GM23248 (cell line): ENCODE measurements at places on chromosomes 2 and 18.

- DNase-seq = no peak
Measured at GRCh38 chr2:18704276-18704675, 114.9 kb upstream of the NT5C1B start.

DNA sequence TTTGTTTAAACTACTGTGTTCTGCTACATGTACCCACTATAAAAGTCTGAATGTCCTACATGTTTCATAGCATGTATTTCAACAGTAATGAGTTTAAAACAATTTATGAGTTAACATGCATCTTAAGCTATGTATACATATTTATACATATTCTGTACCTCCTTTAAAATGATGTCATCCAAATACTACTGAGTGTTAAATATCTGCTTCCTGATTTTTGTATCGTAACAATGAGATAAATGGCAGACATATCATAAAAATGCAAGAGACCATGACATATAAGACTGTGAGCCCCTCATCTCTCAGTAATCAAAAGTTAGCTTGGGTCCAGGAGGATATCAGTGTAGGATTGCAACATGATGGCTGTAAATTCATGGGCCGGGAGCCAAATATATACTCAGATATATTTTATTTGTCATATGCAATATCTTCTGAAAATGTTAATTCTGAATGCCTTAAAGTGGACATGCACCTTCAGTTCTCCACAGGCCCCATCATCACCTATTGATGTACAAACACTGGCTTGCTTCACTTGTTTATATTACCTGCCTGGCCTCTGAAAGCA lies 3.6 kb downstream of the COL5A2 start:
- DNase-seq = peak; percentile 44

- no peak for DNase-seq
Measured at GRCh38 chr2:42073739-42074503, 26.1 kb downstream of the PKDCC start.

DNA sequence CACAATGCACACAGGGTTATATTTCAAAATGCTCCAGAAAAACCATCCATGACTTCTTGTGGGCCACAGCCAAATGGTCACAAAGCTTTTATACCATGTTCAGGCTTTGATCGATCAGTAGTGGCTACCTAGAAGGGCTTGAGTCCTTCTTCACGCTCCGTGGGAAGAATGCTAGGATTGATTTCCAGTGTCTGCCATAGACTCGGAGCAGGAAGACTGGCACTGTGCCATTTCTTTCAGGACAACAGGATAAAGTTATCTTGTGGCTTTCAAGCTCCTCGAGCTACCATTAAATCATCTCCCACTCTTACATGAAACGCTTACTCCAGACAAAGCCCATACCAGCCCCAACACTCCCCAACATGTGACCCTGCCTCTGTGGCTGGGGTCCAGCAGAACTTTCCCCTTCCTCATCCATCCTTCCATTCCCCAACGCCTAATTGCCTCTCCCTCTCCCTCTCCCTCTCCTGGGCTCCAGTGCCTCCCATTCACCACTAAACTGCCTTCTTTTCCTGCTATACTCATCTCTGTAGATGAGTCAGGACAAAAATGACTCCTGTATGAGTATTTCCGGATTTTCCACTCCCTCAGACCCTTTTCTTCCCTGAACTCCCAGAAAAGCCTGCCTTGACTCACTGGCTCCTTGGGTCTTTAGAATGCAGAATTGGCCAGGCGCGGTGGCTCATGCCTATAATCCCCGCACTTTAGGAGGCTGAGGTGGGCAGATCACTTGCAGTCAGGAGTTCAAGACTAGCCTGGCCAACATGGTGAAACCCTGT lies 40.9 kb downstream of the ADD2 start:
- DNase-seq = peak; percentile 88

GRCh38 chr2:240569998-240570530 lies 1.8 kb downstream of the RNPEPL1 start:
- no peak for DNase-seq

DNA sequence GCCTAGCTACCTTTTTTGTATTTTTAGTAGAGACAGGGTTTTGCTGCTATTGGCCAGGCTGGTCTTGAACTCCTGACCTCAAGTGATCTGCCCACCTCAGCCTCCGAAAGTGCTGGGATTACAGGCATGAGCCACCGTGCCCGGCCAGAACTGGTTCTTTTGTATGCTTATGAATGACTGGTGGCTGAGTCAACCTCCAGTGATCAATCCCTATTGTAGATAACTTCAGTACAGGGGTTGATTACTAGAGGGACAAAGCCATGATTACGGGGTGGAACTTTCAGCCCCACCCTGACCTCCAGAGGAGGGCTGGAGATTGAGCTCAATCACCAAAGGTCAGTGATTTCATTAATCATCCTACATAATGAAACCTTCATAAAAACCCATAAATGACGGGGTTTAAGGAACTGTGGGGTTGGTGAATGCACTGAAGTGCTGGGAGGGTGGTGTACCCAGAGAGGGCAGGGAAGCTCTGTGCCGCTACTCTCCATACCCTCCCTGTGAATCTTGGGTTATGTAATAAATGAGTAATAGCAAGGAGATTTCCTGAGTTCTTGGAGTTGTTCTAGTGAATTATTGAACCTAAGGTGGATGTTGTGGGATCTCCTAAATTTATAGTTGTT lies 281.8 kb upstream of the CXCR4 start:
- DNase-seq = no peak

DNA sequence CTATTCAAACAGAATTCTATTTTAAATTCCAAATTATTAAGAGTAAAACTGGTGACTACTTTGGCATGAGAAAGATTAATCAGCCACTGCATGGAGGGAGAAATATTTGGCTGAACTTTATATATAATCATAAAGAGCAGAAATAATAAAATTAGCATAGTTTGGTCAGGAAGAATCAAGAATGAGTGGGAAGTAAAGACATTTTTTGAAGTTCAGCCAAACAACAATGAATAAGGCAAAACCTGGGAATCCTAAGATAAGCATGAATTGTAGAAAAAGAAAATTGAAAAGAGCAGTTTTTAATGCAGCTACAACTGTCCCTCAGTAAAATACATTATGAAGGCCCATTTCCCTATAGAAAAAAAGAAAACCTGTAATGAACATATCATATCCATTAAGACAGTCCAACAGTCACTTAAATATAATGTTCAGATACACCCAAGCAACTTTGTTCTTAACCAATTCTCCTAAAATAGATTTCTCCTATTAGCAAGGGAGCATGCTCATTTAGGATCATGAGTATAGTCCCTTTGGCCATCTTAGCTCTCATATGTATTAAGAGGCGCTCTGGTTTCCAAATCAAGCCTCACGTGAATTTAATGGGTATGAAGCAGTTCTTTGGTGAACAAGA lies 6.5 kb downstream of the TMEM17 start:
- DNase-seq = peak; percentile 27

DNA sequence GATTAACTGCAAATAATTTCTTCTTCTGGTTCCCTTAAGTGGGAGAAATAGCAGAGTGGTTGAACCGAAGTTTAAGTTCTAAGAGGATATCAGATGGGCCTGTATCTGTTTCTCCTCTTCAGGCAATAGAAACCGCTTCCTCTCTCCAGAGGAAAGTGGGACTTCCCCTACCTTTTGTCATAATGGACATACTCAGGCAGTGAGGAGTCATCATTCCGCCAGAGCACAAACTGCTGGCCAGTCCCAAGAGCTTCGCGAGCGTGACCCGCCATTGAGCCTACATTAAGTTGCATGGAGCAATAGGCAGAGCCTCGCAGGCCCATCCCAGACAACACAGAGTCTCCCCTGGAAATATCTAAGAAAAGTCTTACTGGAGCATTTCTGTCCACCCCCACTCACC lies 158.9 kb downstream of the LDLRAD4 start:
- no peak for DNase-seq

GRCh38 chr18:72555101-72555500 lies 11.0 kb upstream of the CBLN2 start:
- DNase-seq = peak; percentile 11

DNA sequence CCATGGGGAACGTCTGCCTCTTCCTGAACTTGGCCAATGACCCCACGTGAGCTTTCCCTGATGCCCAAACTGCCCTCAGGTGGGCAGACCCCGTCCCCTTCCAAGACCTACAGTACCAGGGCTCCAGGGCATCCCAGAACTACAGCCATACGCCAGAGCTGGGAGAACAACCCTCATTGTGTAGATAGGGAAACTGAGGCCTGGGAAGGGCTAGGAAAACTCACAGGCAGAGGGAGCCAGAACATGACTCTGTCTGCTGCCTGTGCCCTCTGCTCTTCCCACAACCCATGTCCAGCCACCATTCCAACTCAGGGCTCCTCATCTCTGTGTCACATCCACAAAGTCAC lies 16.8 kb upstream of the ANKRD53 start:
- no peak for DNase-seq

DNA sequence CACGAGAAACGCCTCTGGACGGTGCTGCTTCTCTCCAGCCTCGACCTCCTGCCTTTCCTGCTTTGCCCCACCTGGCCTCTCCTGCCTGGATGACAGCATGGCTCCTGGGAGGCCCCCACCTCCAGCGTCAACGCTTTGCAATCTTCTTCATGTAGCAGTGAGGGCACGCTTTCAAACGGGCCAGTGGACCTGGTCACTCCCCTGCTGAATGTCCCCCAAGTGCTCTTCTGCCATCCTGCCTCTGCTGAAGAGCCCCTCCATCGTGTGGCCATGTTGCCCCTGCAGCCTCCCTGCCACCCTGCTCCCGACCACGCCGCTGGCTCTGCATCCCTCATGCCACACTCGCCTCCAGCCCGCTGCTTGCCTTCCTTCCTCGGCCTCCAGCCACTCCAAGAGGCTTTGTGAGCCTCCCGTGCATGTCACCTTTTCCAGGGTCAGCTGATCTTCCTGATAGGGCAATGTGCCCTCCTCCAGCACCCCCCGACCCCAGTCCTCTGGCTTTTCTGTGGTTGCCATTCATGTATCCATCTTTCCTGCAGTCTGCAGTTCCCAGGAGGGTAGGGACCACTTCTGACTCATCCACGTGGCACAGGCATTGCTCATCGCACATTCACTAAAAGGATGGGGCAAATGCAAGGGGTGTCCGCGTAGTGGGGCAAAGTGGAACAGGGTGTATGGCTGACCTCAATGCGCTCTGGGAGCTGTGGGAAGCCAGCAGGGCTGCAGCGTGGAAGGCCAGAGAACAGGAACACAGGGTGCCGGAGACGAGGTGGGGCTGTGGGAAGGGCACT lies 268.8 kb downstream of the TWIST2 start:
- DNase-seq = peak; percentile 63

GRCh38 chr18:77134611-77135010 lies 2.0 kb upstream of the MBP start:
- no peak for DNase-seq

- peak; percentile 46 for DNase-seq
Measured at GRCh38 chr2:157184161-157184895, 73.2 kb upstream of the GALNT5 start.

DNA sequence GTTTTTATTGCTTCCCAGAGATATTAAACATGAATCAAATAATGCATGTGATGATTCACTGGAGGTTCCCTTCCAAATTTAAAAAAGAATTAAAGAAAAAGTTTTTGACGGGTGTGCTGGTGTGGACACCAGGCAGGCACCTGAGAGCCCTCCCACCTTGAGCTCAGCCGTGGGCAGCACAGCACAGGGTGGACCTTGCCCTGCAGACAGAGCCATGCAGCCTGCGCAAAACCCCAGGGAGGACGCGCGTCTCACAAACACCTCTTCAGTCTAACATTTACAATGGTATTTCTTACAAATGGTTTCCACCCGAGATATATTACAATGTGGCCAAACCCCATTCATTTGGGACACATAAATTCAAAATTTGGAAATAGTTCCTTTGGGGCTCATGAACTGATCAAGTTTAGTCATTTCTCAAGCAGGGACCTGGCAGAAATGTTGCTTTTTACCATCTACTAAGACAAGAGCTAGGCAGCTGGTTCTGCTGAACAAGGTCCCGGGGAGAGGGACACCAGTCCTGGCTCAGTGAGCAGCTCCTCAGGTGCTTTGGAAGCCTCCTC lies 45.4 kb downstream of the ODC1 start:
- peak; percentile 32 for DNase-seq

GRCh38 chr2:74036450-74037195 lies 51.9 kb downstream of the TET3 start:
- DNase-seq = no peak

DNA sequence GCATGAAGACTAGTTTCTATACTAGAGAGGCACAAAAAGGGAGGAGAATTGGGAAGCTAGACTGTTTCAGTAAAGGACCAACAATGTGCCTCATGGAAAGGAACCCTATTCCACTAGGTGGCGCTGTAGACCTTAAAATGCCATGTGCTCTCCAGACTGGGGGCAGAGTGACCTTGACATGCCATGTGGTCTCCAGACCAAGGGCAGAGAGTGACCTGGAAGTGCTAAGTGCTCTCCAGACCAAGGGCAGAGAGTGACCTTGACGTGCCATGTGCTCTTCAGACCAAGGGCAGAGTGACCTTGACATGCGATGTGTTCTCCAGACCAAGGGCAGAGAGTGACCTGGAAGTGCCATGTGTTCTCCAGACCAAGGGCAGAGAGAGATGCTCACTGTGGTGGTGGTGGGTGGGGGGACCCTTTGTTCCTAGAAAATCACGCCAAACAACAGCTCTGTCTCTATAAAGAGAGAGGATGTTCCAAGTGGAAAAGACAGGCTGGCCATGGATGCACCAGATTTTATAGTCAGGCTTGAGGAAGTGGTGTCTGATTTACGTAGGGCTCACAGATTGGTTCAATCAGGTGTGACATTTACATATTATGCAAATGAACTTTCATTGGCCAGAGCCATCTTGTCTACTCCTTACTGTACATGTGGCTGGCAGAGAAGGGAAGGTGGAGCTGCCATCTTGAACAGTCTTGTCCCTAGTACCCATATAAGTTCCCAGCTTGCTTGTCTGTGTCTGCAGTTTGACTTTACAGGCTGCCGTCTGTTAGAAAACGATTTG lies 344.0 kb upstream of the DDX18 start:
- peak; percentile 32 for DNase-seq

DNA sequence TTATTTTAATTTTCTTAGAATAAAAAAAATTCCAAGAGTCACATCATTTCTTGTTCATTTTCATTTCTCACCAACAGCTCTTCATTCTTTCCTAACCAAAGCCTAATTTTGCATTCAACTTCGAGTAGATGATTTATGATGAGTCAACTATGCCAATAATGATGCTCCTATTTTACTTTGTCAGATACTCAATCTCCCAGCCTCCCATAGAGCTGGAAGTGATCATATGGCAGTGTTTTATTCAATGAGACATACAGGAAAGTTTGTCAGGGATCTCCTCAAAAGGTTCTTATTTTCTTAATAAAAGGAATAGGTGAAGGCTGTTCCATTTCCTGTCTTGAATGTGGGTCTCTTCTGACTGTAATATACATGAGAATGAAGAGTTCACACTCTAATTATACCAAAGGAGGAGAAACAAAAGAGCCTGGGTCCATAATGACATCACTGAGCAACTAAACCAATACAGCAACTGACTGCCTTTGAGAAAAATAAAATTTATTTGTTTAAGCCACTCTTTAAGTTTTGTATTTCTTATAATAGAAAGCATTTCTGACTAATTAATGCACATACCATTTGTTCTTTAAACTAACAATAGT lies 231.2 kb upstream of the CYP26B1 start:
- DNase-seq = no peak

GRCh38 chr2:15331787-15332186 lies 229.3 kb downstream of the NBAS start:
- DNase-seq = no peak
